ENCODE measurements at places on chromosomes 7 and 10.
A peak's percentile ranks its signal among the peaks of the same experiment; 100 is the strongest.

GRCh38 chr10:110268971-110269370, 35.7 kb downstream of the SMNDC1 start:
- DNase-seq = no peak

DNA sequence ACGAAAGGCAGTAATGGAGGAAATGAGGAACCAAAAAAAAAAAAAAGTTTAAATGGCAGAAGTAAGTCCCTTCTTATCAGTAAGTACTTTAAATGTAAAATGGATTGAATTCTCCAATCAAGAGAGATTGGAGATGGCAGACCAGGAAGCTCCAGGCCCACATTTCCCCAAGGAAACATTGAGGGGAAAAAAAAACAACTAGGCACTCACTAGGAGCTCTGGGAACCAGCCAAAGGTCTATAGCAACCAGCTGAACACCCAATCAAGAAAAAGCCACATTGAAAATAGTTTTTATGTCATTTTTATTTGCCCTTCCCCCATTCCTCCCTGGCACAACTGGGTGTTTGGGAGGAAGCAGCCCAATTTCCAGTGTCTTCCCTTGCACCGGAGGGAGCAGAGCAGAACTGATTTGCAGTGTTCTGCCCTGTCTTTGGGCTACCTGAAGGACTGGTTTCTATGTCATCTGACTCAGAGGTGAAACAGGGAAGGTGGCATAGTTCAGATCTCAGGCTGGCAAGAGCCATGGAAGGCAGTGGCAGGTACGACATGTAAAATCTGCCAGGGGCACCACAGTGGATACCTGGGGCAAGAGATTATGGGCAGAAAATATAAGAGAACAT, 121.9 kb downstream of the SMURF1 start:
- DNase-seq = peak; percentile 8

DNA sequence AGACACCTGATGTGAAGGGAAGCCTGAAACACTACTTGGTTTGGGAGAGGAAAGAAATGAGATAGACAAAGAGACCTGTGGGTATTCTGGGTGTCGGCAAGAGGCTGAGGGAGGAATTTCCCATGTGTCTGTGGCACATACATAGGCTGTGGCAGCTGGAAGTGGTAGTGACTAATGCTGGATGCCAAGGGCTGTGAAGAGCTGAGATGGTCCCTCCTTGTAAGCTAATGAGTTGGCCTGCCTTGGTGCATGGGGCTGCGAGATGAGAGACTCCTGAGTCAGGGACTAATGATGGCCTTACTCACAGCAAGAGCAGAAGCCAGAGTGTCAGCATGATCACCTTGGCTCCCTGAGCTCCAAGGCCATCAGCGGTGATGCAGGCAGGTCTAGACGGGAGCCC, 119.0 kb upstream of the EEPD1 start:
- no peak for DNase-seq

DNA sequence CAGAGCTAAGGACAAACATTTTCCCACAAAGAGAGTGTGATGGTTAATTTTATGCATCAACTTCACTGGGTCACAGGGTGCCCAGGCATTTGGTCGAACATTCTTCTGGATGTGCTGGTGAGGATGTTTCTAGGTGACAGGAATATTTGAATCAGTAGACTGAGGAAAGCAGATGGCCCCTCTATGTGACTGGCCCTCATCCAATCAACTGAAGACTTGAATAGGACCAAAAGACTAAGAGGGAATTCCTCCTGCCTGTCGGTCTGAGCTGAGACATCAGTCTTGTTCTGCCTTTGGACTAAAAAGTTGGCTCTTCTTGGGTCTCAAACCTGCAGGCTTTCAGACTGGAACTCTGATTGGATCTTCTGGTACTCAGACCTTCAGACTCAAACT, 44.4 kb downstream of the AFAP1L2 start:
- no peak for DNase-seq

GRCh38 chr7:74684921-74685320, 27.4 kb downstream of the GTF2I start:
- DNase-seq = no peak

GRCh38 chr10:102416283-102416682, 2.3 kb downstream of the PSD start:
- no peak for DNase-seq

DNA sequence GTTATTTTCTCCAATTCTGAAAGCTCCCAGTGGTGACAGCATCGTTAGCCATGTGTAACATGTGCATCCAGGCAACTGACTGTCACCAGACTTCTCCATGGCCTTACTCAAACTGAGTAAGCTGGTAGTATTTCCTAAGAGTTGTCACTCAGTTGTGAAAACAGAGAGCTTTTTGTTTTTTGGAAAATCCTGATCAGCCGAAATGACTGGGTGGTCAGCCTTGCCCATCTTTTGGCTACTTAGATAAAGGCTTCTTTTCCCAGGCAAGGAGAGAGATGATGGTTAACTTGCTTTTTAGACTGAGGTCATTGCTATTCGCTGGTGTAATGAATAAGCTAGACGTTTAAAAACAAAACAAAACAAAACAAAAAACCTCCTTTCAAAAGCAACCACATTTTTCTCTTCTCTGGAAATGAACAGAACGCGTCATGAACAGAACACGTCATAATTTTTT, 159.5 kb upstream of the KLF14 start:
- no peak for DNase-seq

All from naive thymus-derived CD8-positive, alpha-beta T cell (primary cell).